Brain (organoid and tissue), 16 donors: ENCODE measurements at places on chromosomes 2 and 18.

- DNase-seq: peak; percentile 65
Measured at GRCh38 chr2:174682578-174683391, 81.5 kb downstream of the CHRNA1 start.

- no peak for DNase-seq
Measured at GRCh38 chr2:8514796-8515758, 166.8 kb upstream of the ID2 start.

DNA sequence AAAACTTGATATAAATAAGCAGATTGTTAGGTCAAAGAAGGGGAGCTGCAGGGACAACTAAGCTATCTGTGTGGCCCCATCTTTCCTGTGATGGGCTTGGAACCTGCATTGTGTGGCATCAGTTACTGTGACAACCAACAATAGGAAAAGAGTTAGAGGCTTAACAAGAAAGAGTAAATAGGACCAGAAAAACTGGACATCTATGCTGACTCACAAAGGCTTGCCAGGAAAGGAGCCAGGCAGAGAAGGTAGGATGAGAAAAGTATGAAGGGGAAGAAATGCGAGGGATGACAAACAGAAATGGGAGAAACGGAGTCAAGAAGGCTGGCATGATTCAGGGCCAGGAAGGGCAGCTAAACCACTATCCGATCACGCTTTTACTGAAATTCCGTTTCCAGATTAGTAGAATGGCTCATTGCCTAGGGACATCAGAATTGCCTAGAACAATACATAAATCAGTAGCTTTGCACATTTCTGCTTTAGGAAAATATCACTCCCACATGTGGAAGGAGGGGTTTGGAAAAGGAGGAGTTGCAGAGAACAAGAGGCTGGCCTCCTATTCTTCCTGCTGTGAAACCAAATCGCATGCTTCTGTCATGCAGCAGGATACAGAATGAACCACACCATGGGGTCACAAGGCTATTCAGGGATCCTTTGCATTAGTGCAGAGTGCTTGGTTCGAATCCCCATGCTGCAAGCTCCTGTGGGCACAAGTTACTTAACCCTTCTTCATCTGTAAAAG, 7.3 kb downstream of the PLA2R1 start:
- DNase-seq: no peak

DNA sequence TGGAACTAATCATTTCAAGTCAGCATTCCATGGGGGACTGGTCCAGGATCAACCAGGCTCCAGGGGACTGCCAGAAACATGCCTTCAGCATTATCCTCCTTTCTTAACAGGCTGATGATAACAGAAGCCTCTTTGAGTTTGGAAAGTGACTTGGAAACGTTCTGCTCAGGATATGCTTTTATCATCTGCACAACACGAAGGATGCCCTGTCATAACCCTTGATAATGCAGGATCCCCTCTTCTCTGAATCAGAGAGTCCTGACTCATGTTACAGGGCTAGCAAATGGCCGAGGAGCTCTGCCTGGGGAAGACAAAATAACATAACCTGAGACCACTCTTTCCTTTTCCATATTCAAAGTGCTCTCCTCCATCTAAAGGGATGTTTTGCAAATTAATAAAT, 6.7 kb downstream of the SCYGR3 start:
- DNase-seq: no peak
